ENCODE measurements at places on chromosomes 1 and 21.

DNA sequence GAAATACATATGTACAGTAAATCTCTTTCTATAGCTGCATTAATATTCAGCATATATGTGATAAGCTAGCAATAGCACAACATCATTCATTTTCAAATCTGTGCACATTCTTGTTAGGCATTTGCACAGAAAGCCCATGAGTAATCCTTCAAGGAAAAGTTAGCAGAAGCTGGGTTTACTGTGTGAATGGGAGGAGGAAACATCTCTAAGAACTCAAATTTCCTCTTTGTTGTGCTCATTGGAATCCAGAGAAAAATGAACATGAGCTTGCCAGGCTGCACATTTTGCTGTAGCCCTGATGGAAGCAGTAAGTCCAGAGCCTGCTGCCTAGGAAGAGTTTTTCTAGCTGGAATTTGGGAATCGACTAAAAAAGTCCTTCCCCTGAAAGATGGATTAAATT lies 214.2 kb upstream of the FOXD3 start:
- DNase-seq, result no peak

DNA sequence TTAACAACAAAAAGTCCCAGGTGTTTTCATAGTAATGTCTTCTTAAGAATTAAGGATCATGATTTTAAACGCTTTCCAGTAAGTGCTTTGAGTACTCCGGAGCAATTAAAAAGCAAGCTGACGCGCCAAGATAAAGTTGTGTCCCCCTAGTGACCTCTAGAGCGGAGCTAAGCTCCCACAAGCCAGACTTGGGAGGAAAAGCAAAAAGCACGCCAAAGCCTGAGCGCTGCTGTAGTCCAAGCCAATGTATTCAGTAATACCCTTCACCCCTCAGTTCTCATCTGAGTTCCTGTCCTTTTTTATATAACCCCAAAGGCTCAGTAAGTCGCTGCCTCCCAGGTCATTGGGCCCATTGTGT lies 3.5 kb upstream of the SLC44A5 start:
- no peak for DNase-seq

DNA sequence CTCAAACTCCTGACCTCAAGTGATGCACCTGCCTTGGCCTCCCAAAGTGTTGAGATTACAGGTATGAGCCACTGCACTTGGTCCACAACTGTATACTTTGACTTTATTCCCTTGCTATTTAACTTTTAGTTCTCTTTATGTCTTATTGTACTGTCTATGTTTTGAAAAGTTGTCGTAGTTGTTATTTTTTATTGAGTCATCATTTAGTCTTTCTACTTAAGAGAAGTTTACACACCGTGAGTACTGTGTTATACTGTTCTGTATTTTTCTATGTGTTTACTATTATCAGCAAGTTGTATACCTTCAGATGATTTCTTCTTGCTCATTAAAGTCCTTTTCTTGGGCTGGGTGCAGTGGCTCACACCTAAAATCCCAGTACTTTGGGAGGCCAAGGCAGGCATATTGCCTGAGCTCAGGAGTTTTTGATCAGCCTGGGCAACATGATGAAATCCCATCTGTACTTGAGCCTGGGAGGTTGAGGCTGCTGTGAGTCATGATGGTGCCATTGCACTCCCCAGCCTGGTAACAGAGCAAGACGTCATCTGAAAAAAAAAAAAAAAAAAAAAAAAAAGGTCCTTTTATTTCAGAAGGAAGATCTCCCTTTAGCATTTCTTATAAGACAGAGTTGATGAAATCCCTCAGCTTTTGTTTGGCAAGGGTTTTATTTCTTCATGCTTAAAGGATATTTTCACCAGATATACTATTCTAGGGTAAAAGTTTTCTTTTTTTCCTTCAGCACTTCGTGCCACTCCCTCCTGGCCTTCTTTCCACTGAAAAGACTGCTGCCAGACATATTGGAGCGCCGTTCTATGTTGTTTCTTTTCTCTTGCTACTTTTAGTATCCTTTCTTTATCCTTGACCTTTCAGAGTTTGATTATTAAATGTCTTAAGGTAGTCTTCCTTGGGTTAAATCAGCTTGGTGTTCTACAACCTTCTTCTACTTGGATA lies 47.6 kb downstream of the TNFSF18 start:
- no peak for DNase-seq

DNA sequence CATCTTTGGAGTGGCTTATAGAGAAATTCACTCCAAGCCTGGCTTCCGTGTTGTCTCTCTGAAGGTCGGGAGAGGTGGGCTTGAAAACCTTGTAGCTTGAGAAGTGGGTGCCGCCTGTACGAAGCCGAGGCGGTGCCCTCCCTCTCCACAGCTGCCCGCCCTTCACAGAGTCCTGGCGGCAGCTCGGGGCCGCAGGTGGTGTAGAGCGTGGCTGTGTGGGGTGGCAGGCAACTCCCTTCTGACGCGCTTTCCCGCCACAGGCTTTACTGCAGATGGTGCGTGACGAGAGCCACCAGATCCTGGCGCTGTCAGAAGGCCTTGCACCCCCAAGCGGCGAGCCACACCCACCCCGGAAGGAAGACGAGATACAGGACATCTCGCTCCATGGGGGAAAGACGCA lies 33.1 kb upstream of the DIP2A start:
- DNase-seq, result no peak

- no peak for DNase-seq
Measured at GRCh38 chr21:15549671-15550070, 180.1 kb upstream of the USP25 start.

DNA sequence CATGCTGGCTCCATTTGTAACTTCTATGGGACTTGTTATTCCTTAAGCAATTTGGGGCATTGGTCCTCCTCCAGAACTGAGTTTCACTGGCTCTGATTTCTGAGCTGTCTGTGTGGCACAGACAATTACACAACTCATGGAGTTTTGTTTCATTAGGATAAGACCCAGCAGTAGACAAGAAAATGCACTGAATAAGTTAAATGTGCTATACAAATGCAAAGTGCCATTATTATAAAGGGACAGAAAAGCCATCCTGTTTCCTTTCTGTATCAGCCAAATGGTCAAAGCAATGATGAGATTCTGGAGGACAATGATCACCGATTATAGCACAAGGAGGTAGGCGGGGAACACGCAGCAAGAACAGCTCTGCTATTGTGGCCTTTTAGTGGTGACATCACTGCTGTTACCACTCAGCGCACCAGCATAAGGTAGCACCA lies 81.9 kb downstream of the CNIH3 start:
- DNase-seq, result no peak

- no peak for DNase-seq
Measured at GRCh38 chr1:181140398-181140797, 51.9 kb downstream of the IER5 start.

DNA sequence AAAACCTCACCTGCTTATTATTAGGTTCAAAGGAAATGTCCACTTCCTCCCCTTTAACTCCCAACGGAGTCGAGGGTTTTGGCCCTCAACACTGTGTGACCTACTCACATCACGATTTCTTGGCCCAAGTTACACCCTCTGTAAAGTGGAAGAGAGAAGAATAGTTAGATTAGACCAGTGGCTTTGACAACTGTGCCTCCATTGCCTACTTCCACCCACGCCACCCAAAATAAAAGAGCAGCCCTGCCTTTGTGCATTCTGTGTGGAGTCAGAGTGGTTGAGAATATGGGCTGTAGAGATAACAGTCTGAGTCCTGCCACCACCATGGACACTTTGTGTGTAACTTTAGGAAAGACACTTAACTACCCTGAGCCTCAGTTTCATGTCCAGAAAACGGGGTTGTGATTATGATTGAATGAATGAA lies 4.1 kb upstream of the HDGF start:
- DNase-seq, result no peak

- no peak for DNase-seq
Measured at GRCh38 chr1:60825593-60825992, 256.8 kb upstream of the NFIA start.

DNA sequence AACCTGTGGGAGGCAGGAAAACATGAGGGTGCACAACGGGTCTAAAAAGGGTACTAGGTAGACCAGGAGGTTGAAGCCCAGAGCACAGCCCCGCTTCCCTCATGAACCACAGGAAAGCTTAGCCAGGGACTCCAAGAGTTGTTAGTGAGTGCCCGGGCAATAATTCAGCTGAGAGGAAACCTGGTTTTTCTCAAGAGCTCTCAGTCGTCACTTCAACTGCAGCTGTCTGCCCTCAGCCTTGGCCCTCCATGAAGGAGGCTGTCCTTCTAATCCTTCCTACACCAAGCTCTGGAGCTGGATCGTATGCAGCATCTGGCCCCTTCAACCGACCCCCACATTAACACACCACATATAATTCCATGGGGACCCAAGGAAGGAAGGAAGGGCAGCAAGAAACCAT lies 77.0 kb upstream of the BACE2 start:
- no peak for DNase-seq

DNA sequence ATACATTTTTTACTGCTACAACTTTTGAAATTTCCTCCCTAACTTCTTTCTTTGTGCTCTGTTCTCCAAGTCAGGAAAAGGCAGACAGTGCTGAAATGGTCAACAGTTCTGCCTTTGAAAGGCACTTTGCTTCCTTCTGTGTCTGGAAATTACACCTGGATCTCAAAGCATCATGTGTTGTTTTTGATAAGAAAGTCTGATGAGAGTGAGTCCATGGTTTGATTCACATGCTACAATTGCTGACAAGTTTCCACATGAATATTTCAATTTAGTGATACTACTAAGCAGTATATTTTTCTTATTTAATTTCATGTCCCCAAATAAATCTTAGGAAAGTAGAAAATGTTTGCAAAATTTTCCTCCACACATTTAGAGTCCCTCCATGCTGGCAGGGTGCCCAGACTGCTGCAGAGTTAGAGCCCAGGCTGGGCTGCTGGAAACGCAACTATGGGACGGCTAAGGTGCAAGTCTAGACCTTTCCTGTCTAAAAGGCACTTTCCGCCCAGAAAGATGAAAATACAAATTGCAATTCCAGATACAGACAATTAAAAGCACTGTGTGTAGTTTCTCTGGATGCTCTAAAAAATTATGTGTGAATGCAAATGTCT lies 96.6 kb upstream of the RUNX1 start:
- DNase-seq, result no peak

- DNase-seq, result no peak
Measured at GRCh38 chr1:53460666-53461322, 1.6 kb downstream of the DMRTB1 start.

GRCh38 chr1:183685112-183685713 lies 32.1 kb upstream of the APOBEC4 start:
- peak; percentile 16 for DNase-seq

DNA sequence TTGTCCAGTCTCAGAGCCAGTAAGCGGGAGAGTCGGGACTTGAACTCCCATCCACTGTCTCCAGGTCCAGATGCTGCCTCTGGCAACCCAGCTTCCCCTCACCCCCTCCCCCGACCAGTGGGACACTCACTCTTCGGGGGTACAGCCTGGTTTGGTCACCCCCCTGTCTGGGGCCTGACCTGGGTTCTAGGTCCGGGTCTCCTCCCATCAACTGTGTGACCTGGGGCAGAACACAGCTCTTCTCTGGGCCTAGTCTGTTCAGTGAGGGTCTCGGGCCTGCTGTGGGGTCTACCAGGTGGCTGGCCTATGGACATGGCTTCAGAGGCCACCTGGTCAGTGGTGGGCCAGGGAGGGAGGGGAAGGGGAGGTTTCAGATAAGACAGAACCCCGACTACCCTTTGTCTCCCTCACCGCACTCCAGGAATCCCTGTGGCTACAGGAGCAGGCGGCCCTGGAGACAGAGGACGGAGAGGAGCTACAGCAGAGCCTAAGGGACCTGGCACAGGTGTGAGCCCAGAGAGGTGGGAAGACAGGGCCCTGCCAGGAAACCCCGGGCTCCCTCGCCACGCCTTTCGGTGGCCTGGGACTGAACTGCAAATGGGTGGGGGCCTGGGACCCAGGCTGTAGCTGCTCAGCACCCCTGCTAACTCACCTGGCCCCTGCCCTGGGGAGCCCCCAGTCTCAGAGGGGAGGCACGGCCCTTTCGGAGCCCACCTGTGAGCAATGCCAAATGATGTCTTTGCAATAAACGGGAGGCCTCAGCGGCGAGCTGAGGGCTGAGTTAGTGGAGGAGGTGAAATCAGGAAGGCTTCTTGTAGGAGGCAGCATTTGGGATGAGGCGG lies 4.1 kb upstream of the NBPF3 start:
- no peak for DNase-seq

DNA sequence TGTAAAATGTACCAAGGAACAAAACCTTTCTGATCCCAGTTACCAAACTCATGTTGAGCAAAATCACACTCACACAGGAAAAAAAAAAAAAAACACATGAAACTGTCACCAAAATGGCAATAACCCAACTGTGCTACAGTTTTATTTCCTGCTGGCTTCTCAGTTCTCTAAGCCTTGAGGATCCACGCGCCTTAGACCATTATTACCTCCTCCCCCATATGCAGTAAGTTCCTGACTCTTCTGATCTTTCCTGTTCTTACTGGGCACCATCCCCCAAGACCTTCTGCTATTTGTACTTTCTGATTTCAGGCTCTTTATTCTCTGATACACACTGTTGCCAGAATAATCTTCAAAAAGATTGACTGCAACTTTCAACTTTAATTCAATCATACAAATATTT lies 79.6 kb downstream of the SLC45A1 start:
- no peak for DNase-seq

GRCh38 chr1:167641786-167642500 lies 11.9 kb downstream of the RCSD1 start:
- no peak for DNase-seq

GRCh38 chr1:116951200-116951935 lies 41.7 kb downstream of the PTGFRN start:
- no peak for DNase-seq

DNA sequence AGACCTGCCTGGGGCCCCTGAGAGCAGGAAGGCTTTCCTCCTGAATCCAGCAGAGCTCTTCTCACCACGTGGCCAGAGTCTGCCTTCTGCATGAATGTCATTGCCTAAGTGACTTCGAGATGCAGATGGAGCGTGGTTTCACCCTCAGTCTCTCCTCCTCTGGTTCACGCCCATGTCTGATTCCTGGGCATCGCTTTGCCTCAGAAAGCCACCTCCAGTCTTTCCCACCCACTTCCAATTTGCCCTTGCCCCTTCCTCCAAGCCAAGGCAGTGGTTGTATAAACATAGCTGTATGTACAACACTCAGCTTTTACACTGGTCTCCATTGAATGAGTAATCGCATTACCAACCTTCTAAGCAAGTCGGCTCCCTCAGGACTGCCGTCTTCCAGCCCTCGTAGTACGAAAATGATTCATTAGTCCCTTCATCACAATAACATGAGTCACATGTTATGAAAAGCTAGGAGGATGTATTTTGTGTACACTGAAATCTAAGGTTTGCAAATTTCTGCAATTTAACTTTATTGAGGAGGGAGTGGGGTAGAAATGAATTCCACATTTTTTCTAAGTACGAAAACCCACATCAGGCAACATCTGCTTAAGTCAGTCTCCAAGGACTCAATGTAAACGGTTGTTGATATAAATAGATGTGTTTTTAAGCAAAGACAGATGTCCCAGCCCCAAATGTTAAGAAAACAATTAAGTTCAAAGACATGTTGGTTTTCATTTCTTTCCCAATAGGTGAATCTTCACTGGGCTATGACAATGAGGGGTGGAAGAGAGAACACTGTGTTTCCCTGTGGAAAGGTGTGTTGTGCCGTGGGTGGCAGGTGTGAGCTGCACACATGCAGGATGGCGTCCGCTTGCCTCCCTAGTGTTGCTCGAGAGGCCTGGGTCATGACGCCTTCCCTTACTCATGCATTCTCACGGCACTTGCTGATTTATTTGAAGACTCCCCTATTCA lies 32.3 kb upstream of the ETS2 start:
- DNase-seq, result peak; percentile 90
